ENCODE measurements at places on chromosomes 13 and 19. TPM values are rescaled to one million over a fixed set of nuclear protein-coding genes. Genes with fewer than 3 reads are reported as not detected.

Gene SMIM17
- 0.65 TPM for total RNA-seq

Gene SYNGR4
- not detected for total RNA-seq

Gene ZNF296
- not detected for total RNA-seq

Gene LILRB5
- not detected for total RNA-seq

Gene KCTD4
- not detected for total RNA-seq

Gene RFXANK
- 38.0 TPM for total RNA-seq

Gene RGCC
- total RNA-seq, result 1.6 TPM

Gene ZFP36
- 18.3 TPM for total RNA-seq

Gene MYO1F
- 0.09 TPM for total RNA-seq

Gene ACP7
- total RNA-seq, result 0.45 TPM

Gene NLRP4
- total RNA-seq, result not detected

Gene DNAJC15
- total RNA-seq, result 18.7 TPM

Gene CLDND2
- total RNA-seq, result 0.36 TPM

Gene CEACAM16
- total RNA-seq, result not detected

Gene ATP8A2
- total RNA-seq, result under 0.01 TPM

Gene CDX2
- not detected for total RNA-seq

Gene SIRT6
- 14.7 TPM for total RNA-seq

Gene C13orf42
- total RNA-seq, result not detected

Gene CGB8
- total RNA-seq, result not detected

Gene ZNF836
- total RNA-seq, result 11.8 TPM

Gene PSMD8
- 55.4 TPM for total RNA-seq

Gene IL17D
- total RNA-seq, result 1.6 TPM

Gene ZNF256
- 2.5 TPM for total RNA-seq
